Suprapubic skin (tissue), 4 donors: ENCODE measurements at places on chromosomes 11 and 22. TPM values are rescaled to one million over a fixed set of nuclear protein-coding genes. Genes with fewer than 3 reads are reported as not detected.

The SCGB1A1 gene
- total RNA-seq, result not detected

GRCh38 chr11:71151561-71151960, 100.8 kb downstream of the SHANK2 start:
- no peaks in the 10 kb centered on the region for H3K36me3 ChIP-seq
- H3K4me3 ChIP-seq, result no peak overlapping the region
- H3K27ac ChIP-seq, result no peak overlapping the region
- peaks cover 42% of the 10 kb centered on the region for H3K27me3 ChIP-seq
- DNase-seq, result peak; percentile 58

The PRDM11 gene
- 9.1 TPM for total RNA-seq

The AGBL2 gene
- 0.29 TPM for total RNA-seq

DNA sequence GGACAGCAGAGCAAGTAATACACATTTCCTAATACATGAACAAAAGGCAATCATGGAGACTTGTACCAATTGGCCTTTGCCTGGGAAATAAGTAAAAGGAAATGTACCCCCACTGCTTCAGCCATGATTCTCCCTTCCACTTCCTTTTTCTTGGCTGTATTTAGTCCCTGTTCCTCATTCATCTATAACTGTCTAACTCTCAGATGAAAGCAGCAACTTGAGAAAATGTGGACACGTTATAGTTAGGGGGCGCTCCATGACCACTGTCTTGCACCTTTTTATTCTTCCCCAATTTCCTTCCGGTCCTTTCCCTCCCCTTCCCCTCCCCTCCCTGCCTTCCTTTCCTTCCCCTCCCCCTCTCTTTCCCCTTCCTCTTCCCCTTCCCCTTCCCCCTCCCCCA, 61.3 kb upstream of the BARX2 start:
- no peak overlapping the region for H3K4me3 ChIP-seq
- peaks cover 46% of the 10 kb centered on the region for H3K4me1 ChIP-seq
- DNase-seq, result no peak
- peak overlapping the region; percentile 15 for H3K27ac ChIP-seq
- no peaks in the 10 kb centered on the region for H3K36me3 ChIP-seq

DNA sequence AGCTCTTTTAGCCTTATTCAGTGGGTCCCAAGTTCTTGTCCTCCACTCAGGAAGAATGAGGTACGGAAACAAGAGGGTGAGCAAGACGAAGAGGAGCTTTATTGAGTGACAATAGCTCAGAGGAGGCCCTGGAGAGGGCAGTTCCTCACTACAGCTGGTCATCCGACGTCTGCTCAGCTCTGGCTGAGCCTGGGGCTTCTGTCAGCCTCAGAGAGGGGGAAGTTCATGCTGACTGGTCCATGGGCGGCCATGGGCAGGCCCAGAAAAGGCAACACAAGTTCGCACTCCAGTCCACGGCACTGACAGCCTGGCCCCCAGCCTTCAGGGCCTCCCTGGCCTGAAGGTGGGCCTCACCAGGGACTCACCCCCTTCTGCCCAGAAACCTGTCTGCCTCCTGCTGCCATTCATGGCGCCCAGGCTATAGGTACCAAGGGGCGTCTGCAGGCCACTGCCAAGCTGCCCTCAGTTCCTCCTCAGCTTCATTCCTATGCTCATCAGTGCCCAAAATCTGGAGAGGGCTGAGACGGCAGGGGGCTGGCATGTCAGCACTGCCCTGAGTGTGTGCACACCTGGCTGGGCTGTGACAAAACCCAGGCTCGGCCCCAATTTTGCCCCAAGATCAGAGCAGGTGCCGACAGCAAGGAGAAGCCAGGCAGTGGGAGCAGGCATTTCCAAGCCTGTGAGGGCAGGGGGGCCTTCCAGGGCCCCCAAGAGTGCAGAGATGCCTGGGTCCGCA, 21.7 kb upstream of the KIAA0930 start:
- H3K4me1 ChIP-seq, result peaks cover 21% of the 10 kb centered on the region
- H3K36me3 ChIP-seq, result no peaks in the 10 kb centered on the region
- no peak for DNase-seq
- H3K4me3 ChIP-seq, result no peak overlapping the region
- no peak overlapping the region for H3K27ac ChIP-seq

DNA sequence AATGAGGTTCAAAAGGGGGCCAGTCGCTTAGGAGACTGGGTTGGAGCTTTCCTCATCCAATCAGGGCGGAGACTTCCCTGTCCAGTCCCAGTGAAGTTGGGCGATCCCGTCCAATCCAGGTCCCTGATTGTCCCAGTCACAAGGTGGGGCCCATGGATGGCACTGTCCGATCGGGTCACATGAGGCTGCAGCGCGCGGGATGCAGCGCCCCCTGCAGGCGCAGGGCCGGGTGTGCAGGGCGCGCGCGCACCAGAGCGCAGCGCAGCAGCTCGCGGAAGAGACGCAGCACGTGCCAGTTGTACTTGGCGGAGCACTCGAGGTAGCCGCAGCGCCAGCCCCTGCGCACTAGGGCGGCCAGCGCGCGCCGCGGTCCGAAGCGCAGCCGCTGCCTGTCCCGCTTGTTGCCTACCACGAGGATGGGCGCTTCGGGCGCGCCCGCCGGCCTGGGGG, 2.3 kb downstream of the RASL10A start:
- peaks cover 30% of the 10 kb centered on the region for H3K27me3 ChIP-seq
- DNase-seq, result no peak
- H3K36me3 ChIP-seq, result no peaks in the 10 kb centered on the region
- H3K27ac ChIP-seq, result no peak overlapping the region
- peaks cover 74% of the 10 kb centered on the region for H3K4me1 ChIP-seq

DNA sequence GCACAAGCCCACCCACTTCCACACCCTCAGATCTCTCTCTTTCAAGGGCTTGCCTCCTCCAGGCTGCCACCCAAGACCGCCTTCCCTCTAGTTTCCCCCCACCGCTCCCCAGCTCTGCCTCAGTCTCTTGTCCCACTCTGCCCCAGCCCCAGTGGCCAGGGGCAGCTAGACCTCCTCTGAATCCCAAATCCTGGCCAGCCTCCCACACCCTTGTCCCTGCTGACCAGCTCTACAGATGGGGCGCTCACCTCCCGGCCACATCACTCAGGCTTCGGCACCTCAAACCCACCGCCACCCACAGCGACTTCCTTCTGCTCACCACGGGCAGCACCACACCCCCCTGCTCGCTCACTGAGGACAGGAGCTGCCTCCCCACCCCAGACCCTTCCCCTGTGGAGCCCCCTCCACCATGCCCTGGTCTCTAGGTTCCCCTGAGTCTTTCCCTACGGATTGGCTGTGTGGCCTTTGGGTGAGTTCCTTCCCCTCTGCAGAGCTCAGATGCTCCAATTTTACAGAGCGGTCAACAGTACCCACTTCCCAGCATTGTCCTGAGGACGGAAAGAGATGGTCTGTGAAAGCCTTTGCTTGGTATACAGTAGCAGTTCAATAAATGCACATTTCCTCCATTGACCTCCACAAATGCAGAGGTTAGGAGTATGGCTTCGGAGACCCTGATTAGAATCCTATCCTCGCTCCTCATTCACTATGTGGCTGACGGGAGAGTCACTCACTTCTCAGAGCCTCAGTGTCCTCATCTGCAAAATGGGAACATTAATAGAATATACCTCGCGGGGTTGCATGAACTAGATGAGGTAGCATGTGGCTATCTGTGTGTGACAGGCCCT, 11.5 kb upstream of the SPI1 start:
- H3K27me3 ChIP-seq, result no peaks in the 10 kb centered on the region
- peak overlapping the region; percentile 58 for H3K27ac ChIP-seq
- H3K4me1 ChIP-seq, result peaks cover 29% of the 10 kb centered on the region
- no peak overlapping the region for H3K4me3 ChIP-seq

DNA sequence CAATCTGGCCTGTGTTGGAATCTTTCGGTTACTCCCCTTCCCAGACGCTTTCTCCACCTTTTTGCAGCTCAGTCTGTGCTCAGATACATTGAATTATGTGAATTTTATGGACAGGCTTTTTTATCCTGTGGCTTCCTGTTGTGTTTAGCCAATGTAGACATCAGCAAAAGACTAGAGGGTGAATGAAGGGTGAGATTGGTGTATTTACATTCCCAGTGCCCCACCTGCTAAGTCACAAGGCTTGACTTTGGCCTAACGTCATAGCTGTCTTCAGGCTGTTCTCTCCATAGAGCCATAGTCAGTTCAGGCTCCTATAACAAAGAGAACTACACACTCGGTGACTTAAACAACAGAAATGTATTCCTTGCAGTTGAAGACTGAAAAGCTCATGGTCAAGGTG, 97.5 kb upstream of the FSHB start:
- no peak overlapping the region for H3K27ac ChIP-seq
- no peak overlapping the region for H3K4me3 ChIP-seq
- no peaks in the 10 kb centered on the region for H3K4me1 ChIP-seq

DNA sequence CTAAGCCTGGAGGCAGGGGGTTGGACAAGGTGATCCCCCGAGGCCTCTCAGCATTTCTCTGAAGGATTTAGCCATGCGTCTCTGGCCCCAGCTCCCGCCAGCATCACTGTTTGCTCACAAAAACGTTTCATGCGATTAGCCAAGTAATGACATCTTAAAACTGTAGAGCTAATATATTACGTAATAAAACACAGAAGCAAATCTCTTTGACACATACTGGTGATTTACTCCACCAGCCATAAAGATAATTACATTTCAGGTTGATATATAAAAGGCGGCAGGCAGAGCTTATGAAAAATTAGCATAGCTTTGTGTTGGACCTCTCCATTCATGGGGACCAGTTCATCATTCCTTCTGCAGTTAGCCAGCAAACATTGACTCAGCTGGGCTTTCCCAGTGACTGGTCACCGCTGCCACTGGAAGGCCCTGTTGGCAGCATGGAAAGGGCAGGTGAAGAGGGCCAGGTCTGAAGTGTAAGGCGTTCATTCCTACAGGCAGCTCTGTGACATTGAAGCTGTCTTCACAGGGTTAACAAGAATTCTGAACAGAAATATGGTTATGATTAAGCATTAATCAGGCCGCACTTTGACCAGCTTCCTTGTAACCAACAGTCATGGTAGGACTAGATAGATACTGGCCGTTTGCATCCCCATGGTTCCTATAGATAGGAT, 150.3 kb downstream of the NECTIN1 start:
- no peaks in the 10 kb centered on the region for H3K36me3 ChIP-seq
- no peak overlapping the region for H3K4me3 ChIP-seq
- H3K27me3 ChIP-seq, result no peaks in the 10 kb centered on the region
- no peak for DNase-seq

GRCh38 chr11:72429626-72430025, 4.7 kb downstream of the CLPB start:
- H3K27me3 ChIP-seq, result no peaks in the 10 kb centered on the region
- peak; percentile 68 for DNase-seq
- no peak overlapping the region for H3K4me3 ChIP-seq

DNA sequence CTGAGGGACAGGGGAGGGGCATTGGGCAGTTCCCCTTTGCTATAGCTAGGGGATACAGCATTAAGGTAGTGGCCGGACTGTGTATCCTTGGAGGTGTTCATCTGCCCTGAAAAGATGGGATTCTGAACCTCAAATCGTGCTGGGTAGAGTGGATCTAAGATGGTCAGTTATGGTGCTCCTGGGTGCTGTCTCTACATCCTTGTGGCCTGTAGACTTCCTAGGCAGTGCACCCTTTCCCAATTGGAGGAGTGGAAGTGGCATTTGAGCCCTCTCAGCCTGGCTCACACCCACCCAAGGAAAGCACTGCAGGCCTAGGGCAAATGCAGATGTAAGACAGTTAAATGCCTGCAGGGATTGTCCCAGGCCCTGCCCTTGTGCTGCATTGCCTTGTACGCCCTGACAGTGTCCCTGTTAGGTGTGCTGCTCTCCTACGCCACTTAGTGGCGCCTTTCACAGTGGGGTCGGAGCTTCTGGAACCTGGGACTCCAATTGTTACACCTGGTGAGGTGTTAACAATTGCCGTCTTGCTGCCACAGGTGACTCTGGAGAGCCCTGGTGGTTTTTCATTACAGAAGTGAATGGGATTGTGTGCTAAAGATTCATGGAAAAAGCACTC, 35.0 kb downstream of the PPFIBP2 start:
- peaks cover 30% of the 10 kb centered on the region for H3K4me1 ChIP-seq
- no peak for DNase-seq
- no peak overlapping the region for H3K27ac ChIP-seq
- peaks cover 8% of the 10 kb centered on the region for H3K36me3 ChIP-seq
- no peak overlapping the region for H3K4me3 ChIP-seq

The ZNF215 gene
- total RNA-seq, result 0.36 TPM

- H3K27ac ChIP-seq, result peak overlapping the region; percentile 53
- no peak overlapping the region for H3K4me3 ChIP-seq
- peaks cover 22% of the 10 kb centered on the region for H3K4me1 ChIP-seq
- no peaks in the 10 kb centered on the region for H3K27me3 ChIP-seq
- peaks cover 12% of the 10 kb centered on the region for H3K36me3 ChIP-seq
Measured at GRCh38 chr11:8731647-8732323, 49.2 kb downstream of the RPL27A start.

DNA sequence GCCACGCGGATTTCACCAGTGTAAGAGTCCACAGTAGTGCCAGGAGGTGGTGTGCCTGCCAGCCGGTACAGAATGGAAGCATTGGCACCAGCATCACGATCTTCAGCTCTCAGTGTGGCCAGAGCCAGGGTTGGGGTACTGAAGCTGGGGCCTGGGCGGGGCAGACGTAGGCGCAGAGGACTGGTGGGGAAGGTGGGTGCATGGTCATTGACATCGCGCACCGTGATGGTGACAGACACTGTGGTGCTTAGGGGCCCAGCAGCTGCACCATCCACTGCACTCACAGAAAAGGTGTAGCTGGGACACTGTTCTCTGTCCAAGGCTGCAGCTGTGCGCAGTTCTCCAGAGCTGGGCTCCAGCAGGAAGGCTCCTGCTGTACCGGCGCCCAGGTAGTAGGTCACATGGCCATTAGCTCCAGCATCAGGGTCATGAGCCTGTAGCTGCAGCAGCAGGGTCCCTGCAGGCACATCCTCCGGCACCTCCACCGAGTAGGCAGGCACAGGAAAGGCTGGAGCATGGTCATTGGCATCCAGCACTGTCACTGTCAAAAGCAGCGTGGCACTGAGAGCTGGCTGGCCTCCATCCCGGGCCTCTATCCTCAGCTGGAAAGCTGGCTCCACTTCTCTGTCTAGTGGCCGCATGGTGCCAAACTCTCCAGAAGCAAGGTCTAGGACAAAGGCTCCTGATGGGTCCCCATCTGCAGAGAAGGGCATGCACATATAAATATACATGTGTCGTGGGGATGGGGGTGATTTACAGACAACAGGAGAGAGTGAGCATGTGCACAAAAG, 7.9 kb upstream of the TPP1 start:
- peaks cover 3% of the 10 kb centered on the region for H3K27me3 ChIP-seq
- no peak overlapping the region for H3K27ac ChIP-seq
- no peak for DNase-seq
- peaks cover 73% of the 10 kb centered on the region for H3K36me3 ChIP-seq
- peaks cover 8% of the 10 kb centered on the region for H3K4me1 ChIP-seq
- H3K4me3 ChIP-seq, result no peak overlapping the region

The NPAT gene
- total RNA-seq, result 14.1 TPM

The FOLR2 gene
- 5.5 TPM for total RNA-seq

The CHRM1 gene
- 4.9 TPM for total RNA-seq

- no peaks in the 10 kb centered on the region for H3K4me1 ChIP-seq
- DNase-seq, result no peak
- H3K36me3 ChIP-seq, result no peaks in the 10 kb centered on the region
- H3K4me3 ChIP-seq, result no peak overlapping the region
Measured at GRCh38 chr11:114384487-114384886, 15.8 kb downstream of the C11orf71 start.
